ENCODE measurements at places on chromosomes 6 and 20. TPM values are rescaled to one million over a fixed set of nuclear protein-coding genes. Genes with fewer than 3 reads are reported as not detected.

- no peaks in the 10 kb centered on the region for H3K36me3 ChIP-seq
- H3K4me1 ChIP-seq, result no peaks in the 10 kb centered on the region
- no peak for DNase-seq
- no peak overlapping the region for H3K4me3 ChIP-seq
Measured at GRCh38 chr6:126123226-126123625, 136.9 kb downstream of the TRMT11 start.

GRCh38 chr20:2521369-2522305 is 12.9 kb upstream of the ZNF343 start:
- no peaks in the 10 kb centered on the region for H3K27me3 ChIP-seq
- H3K36me3 ChIP-seq, result no peaks in the 10 kb centered on the region
- H3K4me3 ChIP-seq, result no peak overlapping the region
- H3K4me1 ChIP-seq, result peaks cover 14% of the 10 kb centered on the region

DNA sequence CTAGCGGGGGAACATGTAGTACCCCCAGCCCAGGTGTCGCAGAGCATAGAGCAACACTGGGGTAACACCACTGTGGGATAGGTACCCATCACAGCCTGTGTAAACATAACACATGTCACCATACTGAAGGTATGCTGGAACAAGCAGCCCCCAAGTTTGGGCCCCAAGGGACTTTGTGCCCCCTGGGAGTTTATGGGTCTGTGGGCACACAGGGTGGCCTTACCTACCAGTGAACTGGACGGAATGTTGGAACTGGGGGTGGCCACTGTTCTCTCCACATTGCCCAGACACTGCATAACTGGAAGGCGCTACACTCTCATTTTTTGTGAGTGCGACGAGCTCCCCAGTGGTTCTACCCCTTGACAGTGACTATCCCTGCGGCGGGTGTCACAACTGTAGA is 28.5 kb downstream of the HDDC2 start:
- no peak for DNase-seq
- no peak overlapping the region for H3K27ac ChIP-seq
- H3K4me3 ChIP-seq, result no peak overlapping the region
- no peaks in the 10 kb centered on the region for H3K27me3 ChIP-seq
- peaks cover 55% of the 10 kb centered on the region for H3K36me3 ChIP-seq
- peaks cover 8% of the 10 kb centered on the region for H3K4me1 ChIP-seq

DNA sequence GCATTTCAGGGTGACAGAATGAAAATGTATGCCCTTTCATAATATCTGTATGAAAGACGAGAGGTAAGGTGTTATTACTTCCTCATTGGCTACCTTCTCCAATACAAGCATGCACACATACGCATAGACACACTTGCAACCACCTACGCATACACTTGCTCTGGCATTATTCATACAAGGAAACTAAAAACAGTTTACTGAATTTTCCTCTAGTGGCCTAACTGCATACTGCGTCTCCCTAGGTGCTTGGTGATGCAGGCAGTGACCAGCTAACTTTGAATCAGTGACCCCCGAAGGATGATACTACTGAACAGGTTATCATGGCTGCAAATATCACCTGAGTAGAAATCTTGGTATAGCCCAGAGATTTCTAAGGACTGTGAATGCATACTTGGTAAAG is 593.1 kb downstream of the PKHD1 start:
- no peak overlapping the region for H3K4me3 ChIP-seq
- no peaks in the 10 kb centered on the region for H3K27me3 ChIP-seq
- H3K36me3 ChIP-seq, result no peaks in the 10 kb centered on the region
- no peaks in the 10 kb centered on the region for H3K4me1 ChIP-seq

GRCh38 chr6:7546383-7546782 is 4.9 kb downstream of the DSP start:
- DNase-seq, result no peak
- H3K27me3 ChIP-seq, result peaks cover 43% of the 10 kb centered on the region
- H3K36me3 ChIP-seq, result no peaks in the 10 kb centered on the region
- no peak overlapping the region for H3K4me3 ChIP-seq

- no peak overlapping the region for H3K4me3 ChIP-seq
- H3K4me1 ChIP-seq, result no peaks in the 10 kb centered on the region
- no peak for DNase-seq
- H3K36me3 ChIP-seq, result no peaks in the 10 kb centered on the region
- no peaks in the 10 kb centered on the region for H3K27me3 ChIP-seq
Measured at GRCh38 chr20:33110147-33110825, 30.8 kb downstream of the BPIFB4 start.

- H3K36me3 ChIP-seq, result no peaks in the 10 kb centered on the region
- no peak for DNase-seq
- H3K27me3 ChIP-seq, result no peaks in the 10 kb centered on the region
- H3K4me1 ChIP-seq, result no peaks in the 10 kb centered on the region
- no peak overlapping the region for H3K4me3 ChIP-seq
- H3K27ac ChIP-seq, result no peak overlapping the region
Measured at GRCh38 chr6:92806254-92806653, 613.1 kb downstream of the EPHA7 start.

Gene MCHR2
- total RNA-seq, result not detected

Gene PROKR2
- not detected for total RNA-seq

Gene RFX6
- not detected for total RNA-seq
